ENCODE measurements at places on chromosomes 12 and 14.
A peak's percentile ranks its signal among the peaks of the same experiment; 100 is the strongest.

- H3K27ac ChIP-seq: peak overlapping the region; percentile 54
- peak; percentile 30 for DNase-seq
- no peaks in the 10 kb centered on the region for H3K27me3 ChIP-seq
- H3K4me3 ChIP-seq: peak overlapping the region; percentile 22
- peaks cover 40% of the 10 kb centered on the region for H3K4me1 ChIP-seq
Observed at GRCh38 chr12:59164991-59165718, 244.9 kb upstream of the LRIG3 start.

- no peaks in the 10 kb centered on the region for H3K4me1 ChIP-seq
- H3K4me3 ChIP-seq: no peak overlapping the region
- no peaks in the 10 kb centered on the region for H3K27me3 ChIP-seq
- H3K36me3 ChIP-seq: no peaks in the 10 kb centered on the region
Observed at GRCh38 chr14:54577977-54578376, 11.0 kb downstream of the SAMD4A start.

- peaks cover 9% of the 10 kb centered on the region for H3K4me1 ChIP-seq
- H3K27me3 ChIP-seq: no peaks in the 10 kb centered on the region
- no peak for DNase-seq
- no peaks in the 10 kb centered on the region for H3K36me3 ChIP-seq
- no peak overlapping the region for H3K4me3 ChIP-seq
Observed at GRCh38 chr12:58171914-58172313, 230.5 kb downstream of the ATP23 start.

DNA sequence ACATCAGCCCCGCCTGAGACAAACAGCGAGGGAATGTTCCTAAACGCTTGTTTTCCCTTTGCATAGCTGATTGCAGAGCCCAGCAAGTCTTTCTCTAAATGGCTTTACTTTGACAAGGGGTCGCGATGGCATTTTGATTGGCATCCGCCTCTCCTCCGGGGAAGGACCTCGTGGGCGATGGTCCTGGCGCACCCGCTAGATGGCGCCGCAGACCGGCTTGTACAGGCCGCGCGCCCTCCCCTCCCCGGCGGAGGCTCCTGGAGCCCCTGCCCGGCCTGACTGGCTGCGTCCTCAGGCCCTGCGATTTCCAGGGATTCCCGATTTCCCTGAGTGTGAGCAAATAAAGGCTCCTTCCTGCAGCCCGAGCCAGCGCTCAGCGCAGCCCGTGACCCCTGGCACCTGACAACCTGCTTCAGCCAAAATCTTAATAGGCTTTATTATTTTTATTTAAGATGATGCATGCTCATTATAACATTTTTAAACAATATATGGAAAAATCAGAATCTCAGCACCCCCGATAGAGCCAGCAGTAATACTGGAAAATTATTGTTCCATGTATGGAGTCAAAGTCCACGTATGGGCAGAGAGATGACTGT lies 468.3 kb downstream of the AACS start:
- no peaks in the 10 kb centered on the region for H3K36me3 ChIP-seq
- H3K4me3 ChIP-seq: no peak overlapping the region
- no peak overlapping the region for H3K27ac ChIP-seq

DNA sequence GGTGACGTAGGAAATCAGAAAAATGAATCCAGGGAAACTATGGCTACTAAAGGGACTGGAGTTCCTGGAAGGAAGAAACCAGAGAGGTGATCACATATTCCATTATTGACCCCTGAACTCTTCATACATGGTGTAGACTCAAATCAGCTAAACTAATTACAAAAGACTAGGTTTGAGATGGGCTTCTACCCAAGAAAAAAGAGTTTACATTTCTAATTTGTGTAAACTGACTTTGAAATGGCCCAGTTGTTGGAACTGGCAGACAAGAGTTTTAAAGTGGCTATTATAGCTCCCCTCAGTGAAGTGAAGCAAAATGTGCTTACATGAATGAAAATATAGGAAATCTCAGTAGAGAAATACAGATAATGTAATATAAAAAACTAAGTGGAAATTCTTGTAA lies 1619.4 kb upstream of the SEL1L start:
- no peaks in the 10 kb centered on the region for H3K4me1 ChIP-seq
- no peak overlapping the region for H3K27ac ChIP-seq
- H3K4me3 ChIP-seq: no peak overlapping the region
- no peaks in the 10 kb centered on the region for H3K27me3 ChIP-seq
- no peaks in the 10 kb centered on the region for H3K36me3 ChIP-seq
- no peak for DNase-seq

DNA sequence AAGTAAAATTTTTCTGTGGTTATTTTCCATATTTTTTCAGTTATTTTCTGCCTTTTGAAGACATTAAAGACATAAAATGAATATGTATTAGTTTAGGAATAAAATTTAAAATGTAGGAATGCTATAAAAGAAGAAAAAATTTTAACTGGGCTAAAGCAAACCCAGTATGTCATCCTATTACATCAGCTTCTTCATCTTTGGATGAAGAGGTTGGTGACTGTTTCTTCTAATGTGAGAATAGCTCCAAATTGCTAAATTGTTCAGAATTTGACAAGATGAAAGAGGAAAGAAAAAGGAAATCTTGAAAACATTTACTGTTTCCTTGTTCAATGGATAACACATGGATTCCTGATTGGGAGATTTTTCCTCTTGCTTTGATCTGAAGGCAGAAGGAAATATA lies 52.7 kb upstream of the PZP start:
- no peak overlapping the region for H3K27ac ChIP-seq
- peaks cover 10% of the 10 kb centered on the region for H3K27me3 ChIP-seq
- no peaks in the 10 kb centered on the region for H3K4me1 ChIP-seq
- no peaks in the 10 kb centered on the region for H3K36me3 ChIP-seq
- no peak for DNase-seq
- no peak overlapping the region for H3K4me3 ChIP-seq

DNA sequence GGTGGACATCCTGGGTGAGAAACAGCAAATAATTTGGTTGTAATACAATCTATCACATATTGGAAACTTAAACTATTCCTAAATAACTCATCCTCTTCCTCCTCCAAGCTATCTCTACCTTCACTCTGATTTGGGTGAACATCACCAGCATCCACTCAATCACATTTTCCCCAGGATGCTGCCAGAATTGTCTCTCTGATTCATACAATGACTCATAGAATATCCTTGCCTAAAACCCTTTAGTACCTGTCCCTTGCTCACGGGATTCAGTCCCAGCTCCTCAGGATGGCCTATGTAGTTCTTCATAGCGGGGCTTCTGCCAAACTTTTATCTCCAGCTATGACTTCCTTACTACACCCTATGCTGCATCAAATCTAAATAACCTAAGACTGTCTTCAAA lies 146.8 kb downstream of the EMP1 start:
- H3K36me3 ChIP-seq: peaks cover 6% of the 10 kb centered on the region
- peaks cover 27% of the 10 kb centered on the region for H3K4me1 ChIP-seq
- H3K27ac ChIP-seq: no peak overlapping the region
- no peak for DNase-seq

DNA sequence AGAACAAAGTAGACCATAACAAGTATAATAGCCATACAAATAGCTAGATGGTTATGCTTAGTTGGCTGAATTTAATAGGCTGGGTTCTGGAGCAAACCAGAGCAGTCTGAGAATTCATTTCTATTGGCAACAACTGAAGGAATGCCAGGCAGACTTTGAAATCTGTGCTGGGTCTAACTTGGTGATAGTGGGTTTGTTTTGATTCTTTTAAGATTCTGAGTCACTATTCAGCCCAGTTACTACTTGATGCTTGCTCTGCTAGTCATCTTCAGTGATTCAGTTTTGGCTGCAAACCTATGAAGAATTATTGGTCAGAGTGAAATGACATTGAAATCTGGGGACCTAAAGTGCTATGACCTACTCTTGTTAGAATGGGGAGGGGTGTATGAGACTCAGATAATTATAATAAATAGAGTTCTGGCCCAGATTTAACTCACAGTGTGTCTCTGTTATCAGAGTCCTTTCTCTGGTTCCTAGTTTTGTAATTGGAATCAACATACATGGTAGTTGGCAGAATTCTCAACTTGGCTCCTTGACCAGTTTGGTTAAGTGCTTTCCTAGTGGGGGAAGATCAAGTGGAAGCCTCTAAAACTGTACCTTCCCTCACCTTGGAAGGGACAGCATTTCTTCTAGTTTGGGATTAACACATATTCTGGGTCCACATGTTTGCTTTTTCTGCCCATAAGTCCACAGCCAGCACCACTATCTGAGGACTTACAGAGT lies 43.5 kb downstream of the MNAT1 start:
- no peaks in the 10 kb centered on the region for H3K27me3 ChIP-seq
- DNase-seq: no peak
- peaks cover 9% of the 10 kb centered on the region for H3K4me1 ChIP-seq
- no peak overlapping the region for H3K27ac ChIP-seq
- H3K36me3 ChIP-seq: no peaks in the 10 kb centered on the region

DNA sequence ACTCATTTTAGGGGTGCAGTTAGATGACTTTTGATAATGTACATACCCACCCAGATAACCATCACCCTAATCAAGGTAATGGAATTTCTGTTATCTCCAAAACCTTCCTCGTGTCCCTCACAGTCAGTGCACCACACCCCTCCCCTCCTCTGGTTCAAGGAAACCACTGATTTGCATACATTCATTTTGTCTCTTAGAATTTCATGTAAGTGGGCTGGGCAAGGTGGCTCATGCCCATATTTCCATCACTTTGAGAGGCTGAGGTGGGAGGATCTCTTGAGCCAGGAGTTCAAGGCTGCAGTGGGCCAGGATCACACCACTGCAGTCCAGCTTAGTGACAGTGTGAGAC lies 15.7 kb downstream of the ADIPOR2 start:
- H3K4me1 ChIP-seq: peaks cover 10% of the 10 kb centered on the region
- H3K27ac ChIP-seq: no peak overlapping the region
- no peaks in the 10 kb centered on the region for H3K27me3 ChIP-seq
- no peaks in the 10 kb centered on the region for H3K36me3 ChIP-seq

DNA sequence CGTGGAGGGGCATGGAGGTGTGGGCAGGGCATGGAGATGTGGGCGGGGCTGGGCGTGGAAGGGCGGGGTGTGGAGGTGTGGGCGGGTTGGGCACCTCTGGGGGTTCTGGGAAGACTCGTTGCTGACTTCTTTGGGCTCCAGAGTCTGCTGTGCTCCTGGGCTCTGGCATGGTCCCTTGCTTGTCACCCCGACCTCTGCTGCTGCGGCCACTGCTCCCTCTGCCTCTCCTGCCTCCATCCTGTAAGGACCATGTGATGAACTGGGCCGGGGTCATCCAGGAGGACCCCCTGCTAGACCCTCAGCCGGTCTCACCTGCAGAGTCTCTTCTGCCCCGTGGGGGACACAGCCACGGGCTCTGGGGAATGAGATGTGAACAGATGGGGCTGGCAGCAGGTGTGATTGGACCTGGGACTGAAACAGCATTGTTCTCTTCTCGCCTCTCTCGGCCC lies 15.3 kb downstream of the NOC4L start:
- no peaks in the 10 kb centered on the region for H3K36me3 ChIP-seq
- no peak overlapping the region for H3K27ac ChIP-seq
- peaks cover 16% of the 10 kb centered on the region for H3K4me1 ChIP-seq
- peak; percentile 53 for DNase-seq
- H3K27me3 ChIP-seq: peaks cover 44% of the 10 kb centered on the region

DNA sequence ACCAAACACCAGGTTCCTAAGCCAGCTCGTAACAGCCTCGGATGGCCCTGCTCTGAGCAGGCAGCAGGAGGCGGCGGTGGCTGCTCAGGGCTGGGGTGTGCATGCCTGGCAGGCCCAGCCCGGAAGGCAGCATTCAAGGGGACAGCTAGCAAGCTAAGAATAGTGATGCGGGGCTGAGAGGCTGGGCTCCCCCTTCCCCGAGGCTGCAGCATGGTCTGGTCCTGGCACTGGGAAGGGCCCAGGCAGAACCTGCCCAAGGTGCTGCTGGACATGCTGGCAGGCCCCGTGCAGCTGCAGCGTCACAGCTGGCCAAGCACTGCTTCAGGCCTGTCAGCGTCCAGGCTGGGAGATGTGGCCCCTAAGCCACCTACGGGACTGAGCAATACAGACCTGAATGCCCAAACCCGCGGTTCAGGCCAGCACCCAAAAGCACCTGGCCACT lies 26.4 kb upstream of the NUDT14 start:
- no peaks in the 10 kb centered on the region for H3K27me3 ChIP-seq
- H3K4me3 ChIP-seq: no peak overlapping the region
- no peak for DNase-seq
- no peak overlapping the region for H3K27ac ChIP-seq

- H3K36me3 ChIP-seq: no peaks in the 10 kb centered on the region
- no peaks in the 10 kb centered on the region for H3K27me3 ChIP-seq
- H3K27ac ChIP-seq: no peak overlapping the region
- no peak for DNase-seq
- H3K4me1 ChIP-seq: no peaks in the 10 kb centered on the region
Observed at GRCh38 chr12:121490401-121491281, 90.2 kb downstream of the KDM2B start.

- no peak overlapping the region for H3K27ac ChIP-seq
- H3K4me3 ChIP-seq: no peak overlapping the region
- no peaks in the 10 kb centered on the region for H3K4me1 ChIP-seq
- no peak for DNase-seq
- no peaks in the 10 kb centered on the region for H3K27me3 ChIP-seq
Observed at GRCh38 chr14:85438481-85438942, 91.4 kb upstream of the FLRT2 start.

GRCh38 chr14:83908419-83908818 lies 1621.5 kb upstream of the FLRT2 start:
- H3K27me3 ChIP-seq: no peaks in the 10 kb centered on the region
- no peak overlapping the region for H3K27ac ChIP-seq
- DNase-seq: no peak
- H3K4me1 ChIP-seq: no peaks in the 10 kb centered on the region
- H3K36me3 ChIP-seq: no peaks in the 10 kb centered on the region
- H3K4me3 ChIP-seq: no peak overlapping the region

DNA sequence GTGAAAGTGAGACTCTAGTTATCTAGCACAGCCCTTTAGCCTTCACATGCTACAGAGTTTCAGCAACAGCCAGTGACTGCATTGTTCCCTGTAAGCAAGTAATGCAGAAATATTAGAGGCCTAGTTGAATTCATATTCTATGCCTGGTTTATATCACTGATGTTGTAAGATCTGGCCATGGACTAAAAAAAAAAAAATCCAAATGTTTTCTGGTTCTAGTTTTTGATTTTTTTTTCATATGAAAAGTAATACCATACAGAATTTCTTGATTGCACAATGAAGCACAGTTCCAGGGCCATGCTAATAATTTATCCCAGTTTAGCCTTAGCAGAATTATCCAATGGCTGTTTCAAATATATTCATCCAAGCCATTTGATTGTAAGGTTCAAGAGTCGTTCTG lies 341.5 kb upstream of the DDHD1 start:
- H3K27ac ChIP-seq: no peak overlapping the region
- no peak overlapping the region for H3K4me3 ChIP-seq
- H3K4me1 ChIP-seq: no peaks in the 10 kb centered on the region
- peaks cover 24% of the 10 kb centered on the region for H3K27me3 ChIP-seq
- no peak for DNase-seq
- H3K36me3 ChIP-seq: no peaks in the 10 kb centered on the region
